SK-MEL-5 (cell line): ENCODE measurements at places on chromosomes 12 and 14.

GRCh38 chr14:85195872-85196477 lies 334.0 kb upstream of the FLRT2 start:
- DNase-seq: peak; percentile 13

DNA sequence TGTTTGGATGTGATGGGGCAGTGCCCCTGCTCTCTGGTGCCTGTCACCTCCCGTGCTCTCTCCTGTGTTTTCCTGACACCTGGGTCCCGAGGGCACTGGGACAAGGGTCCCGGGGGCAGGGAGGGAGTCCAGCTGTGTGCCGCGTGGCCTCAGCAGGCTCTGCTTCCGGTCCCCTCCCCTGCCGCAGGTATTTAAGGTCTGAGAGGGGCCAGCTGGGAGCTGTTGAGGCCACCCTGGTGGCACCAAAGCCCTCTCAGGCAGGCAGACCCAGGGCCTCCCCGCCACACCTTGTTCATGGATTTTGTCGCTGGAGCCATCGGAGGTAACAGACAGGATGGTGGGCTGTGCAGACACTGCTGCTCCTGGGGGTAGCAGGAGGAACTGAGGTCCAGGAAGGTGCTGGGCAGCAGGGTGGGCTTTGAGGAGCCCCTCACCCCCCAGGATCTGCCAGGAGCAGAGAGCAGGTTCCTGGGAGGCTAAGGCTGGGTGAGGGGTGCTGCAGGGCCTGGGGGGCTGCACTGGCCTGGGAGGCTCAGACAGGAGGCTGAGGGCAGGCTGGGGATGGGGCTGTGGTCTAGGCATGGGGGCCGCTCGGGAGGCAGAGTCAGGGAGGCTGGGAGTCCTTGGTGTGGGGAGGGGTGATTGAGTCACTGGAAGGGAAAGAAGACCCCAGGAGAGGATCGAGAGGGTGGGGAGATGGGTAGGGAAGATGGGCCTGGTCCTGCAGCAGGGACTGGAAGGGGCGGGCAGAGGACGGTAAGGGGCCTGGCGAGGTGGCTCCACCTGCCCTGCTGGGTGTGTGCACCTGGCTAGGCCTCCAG lies at the start of gene SLC25A47:
Gene SLC25A47, plus strand, starts transcription at position 219 of the 821 bp plus-strand sequence. Its CDS starts 76 bp downstream, at position 295.
- DNase-seq: no peak

DNA sequence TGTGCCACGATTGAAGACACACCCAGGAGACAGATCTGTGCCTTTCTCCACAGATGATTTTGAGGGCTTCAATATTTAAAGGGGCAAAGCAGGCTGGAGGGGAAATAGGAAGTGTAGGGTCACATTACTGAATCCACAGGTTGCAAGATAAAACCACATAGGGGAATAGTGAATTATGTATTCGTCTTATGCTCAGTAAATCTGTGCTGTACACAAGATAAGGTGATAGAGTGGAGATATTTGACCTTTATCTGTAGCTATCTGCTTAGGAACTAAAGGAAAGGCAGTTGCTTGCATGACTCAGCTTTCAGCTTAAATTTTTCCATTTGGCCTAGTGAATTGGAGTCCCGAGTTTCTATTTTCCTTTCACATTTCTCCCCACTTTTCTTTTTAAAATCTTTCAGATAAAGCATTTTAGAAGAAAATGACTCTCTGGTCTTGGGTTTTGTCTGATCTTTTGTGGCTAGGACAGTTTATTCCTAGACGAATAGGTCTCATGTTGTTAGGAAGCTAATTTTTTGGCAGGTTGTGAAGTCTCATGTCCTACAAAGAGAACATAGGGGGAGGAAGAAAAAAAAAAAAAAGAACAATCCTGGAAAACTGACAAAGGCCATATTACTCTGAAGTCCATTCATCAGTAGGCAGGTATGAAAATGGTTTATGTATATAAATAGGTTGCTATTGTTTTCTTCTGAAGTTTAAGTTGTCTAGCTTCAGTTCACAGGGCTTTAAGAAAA lies 55.4 kb downstream of the FBXO33 start:
- DNase-seq: peak; percentile 39

GRCh38 chr14:100350276-100350926 lies 27.3 kb downstream of the SLC25A47 start:
- DNase-seq: no peak

DNA sequence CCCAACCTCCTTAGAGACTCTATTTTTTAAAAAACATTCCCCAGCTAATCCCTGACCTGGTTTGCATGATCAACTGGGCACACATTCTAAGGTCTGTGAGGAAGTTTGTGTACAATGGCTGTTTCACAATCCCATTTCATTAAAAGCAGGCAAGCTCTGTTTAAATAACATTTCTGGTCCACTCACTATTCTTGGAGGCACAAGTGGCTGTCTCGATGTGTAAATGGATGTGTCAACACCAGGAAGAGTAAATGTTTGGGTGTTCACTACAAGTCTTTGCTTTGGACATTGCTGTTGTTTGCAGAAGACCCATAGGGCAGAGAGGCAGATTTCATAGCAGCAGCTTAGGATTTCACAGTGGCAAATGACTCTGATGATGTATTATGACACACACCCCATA lies 98.3 kb downstream of the PDZRN4 start:
- DNase-seq: no peak

GRCh38 chr12:10537721-10538120 lies 32.0 kb downstream of the EIF2S3B start:
- DNase-seq: no peak

DNA sequence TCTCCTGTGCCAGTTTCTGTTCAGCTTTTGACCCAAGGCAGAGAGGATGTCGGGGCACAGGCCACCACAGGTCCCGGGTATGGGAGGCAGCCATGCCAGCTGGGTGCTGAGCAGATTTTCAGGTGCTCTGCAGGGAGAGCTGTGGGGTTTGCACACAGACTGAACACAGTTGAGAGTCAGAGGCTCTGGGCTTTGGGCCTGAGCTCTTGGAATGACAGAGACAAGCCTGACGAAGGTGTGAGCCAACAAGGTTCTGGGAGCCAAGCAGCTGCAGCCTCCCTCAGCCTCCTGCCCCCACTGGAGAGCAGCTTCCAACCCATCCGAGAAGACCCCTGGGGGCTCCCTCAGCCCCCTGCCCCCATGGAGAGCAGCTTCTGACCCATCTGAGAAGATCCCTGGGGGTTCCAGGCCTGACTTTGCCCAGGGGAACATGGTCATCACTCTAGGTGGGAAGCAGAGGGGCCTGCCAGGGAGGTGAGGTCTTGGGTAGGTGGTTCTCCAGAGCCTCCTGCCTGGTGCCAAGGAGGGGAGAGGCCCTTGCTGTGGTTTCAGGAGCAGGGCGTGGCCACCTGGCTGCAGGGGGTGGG lies 13.8 kb downstream of the FBRSL1 start:
- DNase-seq: no peak

DNA sequence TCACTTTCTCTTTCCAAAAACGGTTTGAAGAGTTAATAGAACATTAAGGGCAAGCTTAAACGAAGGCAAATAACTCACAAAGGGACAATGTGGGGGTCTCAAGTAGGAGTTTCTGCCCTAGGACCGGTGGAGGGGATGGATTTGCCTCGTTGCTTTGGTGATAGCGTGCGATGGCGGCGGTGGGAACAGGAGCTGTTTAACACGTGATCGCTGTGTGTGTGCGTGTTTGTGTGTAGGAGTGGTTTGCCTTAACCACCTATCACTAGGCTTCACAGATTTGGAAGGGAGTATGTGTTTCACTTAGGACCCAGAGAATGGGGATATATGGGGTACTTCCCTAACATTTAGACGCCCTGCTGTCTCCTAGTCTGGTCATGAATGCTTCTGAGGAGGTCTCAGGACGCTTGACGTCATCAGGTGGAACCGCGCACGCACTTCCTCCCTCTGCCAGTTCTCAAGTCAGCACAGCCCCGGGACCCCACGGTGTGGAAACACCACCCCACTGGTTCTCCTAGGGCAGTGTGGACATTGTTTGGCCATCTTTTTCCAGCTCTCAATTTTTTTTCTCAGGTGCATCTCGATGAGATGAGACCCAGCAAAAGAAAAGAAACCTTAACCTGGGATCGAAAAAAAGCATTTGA lies 231.2 kb downstream of the ATP23 start:
- no peak for DNase-seq

- DNase-seq: peak; percentile 65
Measured at GRCh38 chr12:21656905-21657325, 727 bp downstream of the LDHB start.

- DNase-seq: no peak
Measured at GRCh38 chr12:98870504-98870903, 225.4 kb downstream of the APAF1 start.

DNA sequence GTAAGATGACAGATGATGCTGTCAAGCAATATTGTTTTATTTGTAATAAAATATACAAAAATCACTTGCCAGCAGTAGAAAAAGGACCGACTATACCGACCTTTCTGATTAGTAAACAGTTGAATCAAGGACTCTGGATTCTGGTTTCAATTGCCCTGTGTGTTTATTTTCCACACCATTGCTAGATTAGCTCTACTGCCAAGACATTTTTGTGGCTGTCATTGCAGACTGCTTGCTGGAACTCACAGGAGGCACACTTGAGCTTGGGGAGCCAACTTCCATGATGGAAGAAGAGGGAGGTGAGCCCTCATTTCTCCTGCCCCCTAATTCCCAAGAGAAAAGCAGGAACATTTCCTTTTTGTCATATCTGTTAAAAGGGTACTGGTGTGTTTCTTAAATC lies 51.3 kb downstream of the MAPKAPK5 start:
- DNase-seq: no peak

DNA sequence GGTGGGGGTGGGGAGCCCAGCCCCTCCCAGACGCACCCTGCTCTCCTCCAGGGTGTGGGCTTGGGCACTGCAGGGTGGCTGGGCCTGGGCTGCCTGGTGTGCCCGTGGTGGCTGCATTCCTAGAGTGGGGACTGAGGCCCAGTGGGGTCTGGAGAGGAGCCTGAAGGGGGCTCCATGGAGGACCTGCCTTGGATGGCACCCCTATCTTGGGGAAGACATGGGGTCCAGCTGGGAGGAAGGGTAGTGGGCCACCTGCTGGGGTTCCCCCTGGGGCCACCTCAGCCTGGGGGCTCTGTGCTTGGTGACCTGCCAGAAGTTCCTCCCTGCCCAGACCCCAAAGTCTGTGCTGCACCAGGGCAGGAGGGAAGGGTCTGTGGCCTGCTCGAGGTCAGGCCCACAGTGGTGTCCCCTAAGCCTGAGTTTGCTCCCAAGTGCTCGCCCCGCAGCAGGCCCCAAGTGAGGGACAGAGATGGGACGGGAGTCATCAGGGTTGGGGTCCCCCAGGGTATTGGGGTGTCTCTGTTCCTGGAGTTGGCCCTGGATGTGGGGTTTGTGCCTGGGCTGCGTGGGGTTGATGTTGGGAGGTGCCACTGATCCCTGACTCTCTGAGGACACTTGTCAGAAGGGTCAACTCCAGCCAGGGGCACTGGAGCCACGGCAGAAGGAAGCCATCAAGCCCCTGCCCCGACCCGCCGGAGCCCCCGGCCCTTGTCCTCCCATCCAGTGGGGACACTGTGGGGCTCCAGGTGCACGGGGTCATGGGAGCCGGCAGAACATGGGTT lies 382.9 kb downstream of the TMEM121 start:
- no peak for DNase-seq

GRCh38 chr14:102162487-102162886 lies 22.8 kb downstream of the WDR20 start:
- DNase-seq: no peak

- DNase-seq: no peak
Measured at GRCh38 chr12:23834076-23834475, 115.4 kb downstream of the SOX5 start.

- no peak for DNase-seq
Measured at GRCh38 chr14:75720842-75721498, 59.9 kb downstream of the TTLL5 start.

DNA sequence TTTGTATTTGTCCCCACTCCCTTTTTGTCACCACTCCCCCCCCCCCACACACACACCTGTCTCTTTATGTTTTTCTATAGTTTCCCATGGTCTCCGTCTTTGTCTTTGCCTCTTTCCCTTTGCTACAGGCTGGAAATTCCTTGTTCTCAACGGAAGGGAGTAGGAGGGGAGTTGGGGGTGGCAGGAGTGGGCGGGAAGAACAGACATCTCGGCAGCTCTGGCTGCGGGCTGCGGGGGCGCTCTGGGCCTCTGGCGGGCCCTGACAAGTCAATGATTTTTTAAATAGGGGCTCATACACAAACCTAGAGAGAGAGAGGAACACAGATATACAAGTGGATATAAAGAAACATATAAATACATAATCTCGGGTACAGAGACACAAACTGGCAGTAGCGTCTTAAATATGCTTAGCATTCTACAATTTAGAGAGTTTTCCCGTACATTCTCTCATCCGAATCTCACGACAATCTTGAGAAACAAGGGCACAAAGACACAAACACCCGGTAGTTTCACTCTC lies 2.4 kb upstream of the NAB2 start:
- DNase-seq: peak; percentile 61

- no peak for DNase-seq
Measured at GRCh38 chr14:22493753-22494152, 95.3 kb downstream of the DAD1 start.

DNA sequence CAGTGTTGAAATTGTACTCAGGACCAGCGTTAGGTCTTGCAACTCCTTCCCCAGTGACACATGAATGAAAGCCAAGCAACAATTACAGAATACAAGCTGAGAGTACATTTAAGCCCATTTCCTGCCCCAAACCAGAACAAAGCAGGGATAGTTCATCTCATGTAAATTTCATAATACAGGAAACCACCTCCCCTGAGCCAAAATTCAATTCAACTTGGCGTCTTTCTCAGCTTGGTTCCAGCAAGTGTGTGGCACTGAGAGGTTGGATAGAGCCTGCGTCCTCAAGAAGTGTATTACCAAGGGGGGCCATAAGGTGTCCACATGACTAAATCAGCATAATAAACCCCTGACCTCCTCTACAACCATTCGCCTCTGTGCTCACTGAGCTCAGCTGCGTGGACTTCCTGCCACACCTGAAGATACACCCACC lies 278.9 kb upstream of the CRY1 start:
- peak; percentile 21 for DNase-seq

DNA sequence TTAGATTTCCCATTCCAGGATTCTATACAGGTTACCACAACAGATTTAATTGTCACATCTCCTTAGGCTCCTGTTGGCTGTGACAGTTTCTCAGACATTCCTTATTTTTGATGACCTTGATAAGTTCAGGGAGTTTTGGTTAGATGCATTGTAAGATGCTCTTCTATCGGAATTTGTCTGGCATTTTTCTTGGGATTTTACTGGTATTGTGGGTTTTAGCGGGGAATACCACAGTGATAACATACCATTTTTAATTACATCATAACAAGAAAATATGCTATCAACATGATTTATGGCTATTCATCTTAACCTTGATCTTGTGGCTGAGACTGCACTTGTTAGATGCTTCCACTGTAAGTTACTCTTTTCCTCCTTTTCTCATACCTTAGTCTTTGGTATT lies 217.5 kb upstream of the PPFIA2 start:
- DNase-seq: no peak

- DNase-seq: no peak
Measured at GRCh38 chr14:86799244-86799647, 1193.7 kb downstream of the GALC start.

DNA sequence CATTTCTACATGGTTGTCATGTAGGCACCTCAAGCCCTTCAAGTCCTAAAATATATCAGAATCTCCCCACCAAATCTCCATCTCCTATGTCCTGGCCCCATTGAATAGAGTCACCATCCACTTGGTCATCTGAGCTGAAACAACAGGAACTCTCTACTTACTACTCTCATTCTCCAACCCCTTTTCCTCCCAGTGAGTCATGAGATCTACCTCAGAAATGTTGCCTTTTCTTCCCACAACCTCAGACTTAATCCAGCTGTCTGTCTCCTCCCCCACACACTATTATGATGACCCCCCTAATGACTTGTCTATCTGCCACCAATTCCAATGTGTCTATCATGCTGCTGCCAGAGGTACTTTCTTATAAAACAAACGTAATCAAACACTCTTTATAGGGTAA lies 72.3 kb upstream of the TMEM263 start:
- DNase-seq: no peak
